Heart left ventricle (tissue), 16 donors: ENCODE measurements at places on chromosomes 4 and X. TPM values are rescaled to one million over a fixed set of nuclear protein-coding genes. Genes with fewer than 3 reads are reported as not detected.

HSD17B11 gene
- 6.6 TPM for total RNA-seq

ZNF330 gene
- total RNA-seq: 57.4 TPM

ATP7A gene
- 5.0 TPM for total RNA-seq

DNA sequence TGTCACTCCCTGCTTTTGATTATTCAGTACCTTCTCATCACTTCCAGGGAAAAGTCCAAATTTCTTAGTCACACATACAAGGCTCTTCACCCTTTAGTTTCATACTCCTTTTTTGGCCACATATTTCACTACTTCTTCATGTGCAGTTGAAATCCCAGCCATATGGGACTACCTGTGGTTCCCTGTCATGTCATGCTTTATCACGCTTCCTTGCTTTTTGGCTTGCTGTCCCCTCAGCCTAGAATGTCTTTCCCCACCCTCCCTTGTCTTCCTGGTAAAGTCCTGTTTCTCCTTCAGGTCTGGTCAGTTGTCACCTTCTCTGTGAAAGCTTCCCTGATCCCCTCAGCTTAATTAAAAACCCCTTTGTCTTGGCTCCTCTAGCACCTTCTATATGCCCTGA, 163.8 kb downstream of the AFF2 start:
- H3K4me3 ChIP-seq: no peak overlapping the region
- H3K4me1 ChIP-seq: no peaks in the 10 kb centered on the region
- H3K27me3 ChIP-seq: no peaks in the 10 kb centered on the region
- H3K27ac ChIP-seq: no peak overlapping the region
- no peaks in the 10 kb centered on the region for H3K36me3 ChIP-seq

DNA sequence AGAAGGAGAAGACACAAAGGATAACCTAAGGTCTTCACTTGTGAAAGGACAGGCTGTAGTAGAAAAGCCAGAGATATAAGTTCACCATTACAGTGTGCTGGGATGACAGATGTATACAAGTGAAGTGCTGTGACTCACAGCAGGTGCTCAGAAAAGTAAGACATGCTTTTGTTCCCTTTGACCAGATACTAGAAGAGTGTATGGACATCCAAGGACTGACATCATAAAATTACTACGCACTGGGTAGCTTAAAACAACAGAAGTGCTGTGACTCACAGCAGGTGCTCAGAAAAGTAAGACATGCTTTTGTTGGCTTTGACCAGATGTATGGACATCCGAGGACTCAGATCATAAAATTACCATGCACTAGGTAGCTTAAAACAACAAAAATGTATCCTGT, 61.6 kb upstream of the BTC start:
- DNase-seq: no peak
- H3K4me1 ChIP-seq: no peaks in the 10 kb centered on the region
- no peaks in the 10 kb centered on the region for H3K36me3 ChIP-seq
- no peak overlapping the region for H3K27ac ChIP-seq

- H3K27ac ChIP-seq: no peak overlapping the region
- no peak for DNase-seq
- no peaks in the 10 kb centered on the region for H3K27me3 ChIP-seq
- no peaks in the 10 kb centered on the region for H3K4me1 ChIP-seq
These were observed 137.6 kb downstream of the PTTG2 start for GRCh38 chr4:38097818-38098217.

DNA sequence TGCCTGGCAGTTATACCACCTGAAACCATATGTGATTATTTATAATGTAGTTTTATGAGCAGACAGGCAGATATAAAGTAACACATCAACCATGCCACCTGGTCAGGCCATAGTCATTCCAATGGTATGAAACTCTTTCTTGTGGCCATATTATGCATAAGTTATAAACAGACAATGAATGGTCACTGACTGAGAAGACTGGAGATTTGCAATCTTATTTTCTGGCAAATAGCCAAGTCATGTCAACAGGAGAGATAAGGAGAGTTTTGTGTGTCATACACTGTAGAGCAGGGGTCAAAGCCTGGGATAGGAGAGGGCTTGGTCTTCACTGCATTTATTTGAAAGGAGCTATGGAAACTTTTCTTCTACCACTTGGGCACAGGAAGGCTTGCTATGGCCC, 29.5 kb downstream of the SORBS2 start:
- no peaks in the 10 kb centered on the region for H3K36me3 ChIP-seq
- no peaks in the 10 kb centered on the region for H3K27me3 ChIP-seq
- H3K4me3 ChIP-seq: no peak overlapping the region
- peaks cover 62% of the 10 kb centered on the region for H3K4me1 ChIP-seq

GRCh38 chrX:16210061-16210460, 42.8 kb downstream of the MAGEB17 start:
- H3K36me3 ChIP-seq: no peaks in the 10 kb centered on the region
- H3K4me1 ChIP-seq: no peaks in the 10 kb centered on the region
- no peak overlapping the region for H3K27ac ChIP-seq

DNA sequence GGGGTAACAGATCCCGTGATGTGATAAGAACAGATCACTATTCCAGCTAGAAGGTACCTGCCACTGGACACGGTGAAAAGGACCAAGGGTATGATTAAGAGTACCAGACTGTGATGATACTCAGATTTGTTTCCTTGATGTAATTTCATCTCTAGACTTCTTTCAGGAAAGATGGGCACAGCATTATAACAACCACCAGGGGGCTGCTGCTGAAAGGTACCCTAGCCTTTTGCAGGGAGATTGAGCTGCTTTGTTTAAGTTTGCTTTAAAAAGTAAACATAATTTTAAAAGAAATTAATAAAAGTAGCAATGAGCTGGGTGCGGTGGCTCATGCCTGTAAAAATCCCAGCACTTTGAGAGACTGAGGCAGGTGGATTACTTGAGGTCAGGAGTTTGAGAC, 145.4 kb downstream of the EMCN start:
- H3K4me3 ChIP-seq: no peak overlapping the region
- no peaks in the 10 kb centered on the region for H3K4me1 ChIP-seq
- no peak for DNase-seq
- no peaks in the 10 kb centered on the region for H3K27me3 ChIP-seq
- no peaks in the 10 kb centered on the region for H3K36me3 ChIP-seq

DNA sequence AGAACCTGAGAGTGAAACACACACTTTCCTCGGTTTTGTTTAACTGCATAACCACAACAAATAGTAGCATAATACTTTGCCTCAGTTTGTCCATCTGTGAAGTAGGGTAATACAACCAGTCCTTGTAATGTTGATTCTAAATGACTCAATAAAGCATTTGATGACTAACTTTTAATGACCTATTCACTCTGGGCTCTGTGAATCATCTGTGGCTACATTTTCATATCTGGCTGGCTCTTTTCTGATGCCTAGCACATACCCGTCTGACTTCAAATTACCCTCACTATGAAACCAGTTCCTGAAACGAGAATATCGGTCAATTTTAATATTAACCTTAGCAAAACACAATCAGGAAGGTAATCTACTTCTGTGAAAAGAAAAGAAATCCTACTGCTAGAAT, 151.0 kb downstream of the SH2D1A start:
- no peaks in the 10 kb centered on the region for H3K27me3 ChIP-seq
- H3K27ac ChIP-seq: no peak overlapping the region
- H3K36me3 ChIP-seq: no peaks in the 10 kb centered on the region
- DNase-seq: no peak

DNA sequence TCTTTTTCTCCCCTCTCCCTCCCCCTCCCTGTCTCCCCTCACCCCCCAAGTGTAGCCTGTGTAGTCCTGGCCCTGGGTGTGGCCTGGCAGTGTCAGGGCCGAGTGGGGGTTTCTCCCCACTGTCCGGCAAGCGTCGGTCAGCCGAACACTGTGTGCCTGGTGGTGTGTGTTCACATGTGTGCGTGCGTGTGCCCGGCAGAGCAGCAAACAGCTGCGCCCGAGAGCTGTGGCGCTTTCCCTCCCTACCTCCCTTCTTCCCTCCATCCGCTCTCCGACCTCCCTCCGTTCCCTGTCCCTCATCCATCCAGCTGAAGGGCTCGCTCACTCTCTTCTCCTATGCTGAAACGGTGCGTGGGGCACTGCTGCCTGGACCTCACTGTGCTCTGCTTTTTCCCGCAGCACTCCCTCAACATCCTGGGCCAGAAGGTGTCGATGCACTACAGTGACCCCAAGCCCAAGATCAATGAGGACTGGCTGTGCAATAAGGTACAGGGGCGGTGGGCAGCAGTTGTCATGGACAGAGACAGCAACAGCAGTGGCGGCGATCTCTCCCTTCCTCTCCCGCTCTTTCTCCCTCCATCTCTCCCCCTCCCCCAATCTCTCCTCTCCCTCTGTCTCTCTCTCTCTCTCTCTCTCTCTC, 17.4 kb upstream of the UBA1 start:
- no peak overlapping the region for H3K4me3 ChIP-seq
- H3K27ac ChIP-seq: no peak overlapping the region
- H3K36me3 ChIP-seq: peaks cover 79% of the 10 kb centered on the region
- no peaks in the 10 kb centered on the region for H3K27me3 ChIP-seq
- no peak for DNase-seq

GRCh38 chrX:69082055-69082752, 83.0 kb downstream of the PJA1 start:
- H3K27me3 ChIP-seq: no peaks in the 10 kb centered on the region
- DNase-seq: no peak
- H3K4me1 ChIP-seq: no peaks in the 10 kb centered on the region
- H3K36me3 ChIP-seq: no peaks in the 10 kb centered on the region

GRCh38 chrX:123797543-123798447, 62.1 kb upstream of the XIAP start:
- no peaks in the 10 kb centered on the region for H3K36me3 ChIP-seq
- H3K27me3 ChIP-seq: no peaks in the 10 kb centered on the region
- H3K27ac ChIP-seq: no peak overlapping the region
- H3K4me3 ChIP-seq: no peak overlapping the region
- no peak for DNase-seq
- no peaks in the 10 kb centered on the region for H3K4me1 ChIP-seq

- H3K36me3 ChIP-seq: no peaks in the 10 kb centered on the region
- H3K27me3 ChIP-seq: no peaks in the 10 kb centered on the region
- H3K27ac ChIP-seq: no peak overlapping the region
- H3K4me3 ChIP-seq: no peak overlapping the region
These were observed 32.8 kb downstream of the ELOVL6 start for GRCh38 chr4:110165382-110166286.

DNA sequence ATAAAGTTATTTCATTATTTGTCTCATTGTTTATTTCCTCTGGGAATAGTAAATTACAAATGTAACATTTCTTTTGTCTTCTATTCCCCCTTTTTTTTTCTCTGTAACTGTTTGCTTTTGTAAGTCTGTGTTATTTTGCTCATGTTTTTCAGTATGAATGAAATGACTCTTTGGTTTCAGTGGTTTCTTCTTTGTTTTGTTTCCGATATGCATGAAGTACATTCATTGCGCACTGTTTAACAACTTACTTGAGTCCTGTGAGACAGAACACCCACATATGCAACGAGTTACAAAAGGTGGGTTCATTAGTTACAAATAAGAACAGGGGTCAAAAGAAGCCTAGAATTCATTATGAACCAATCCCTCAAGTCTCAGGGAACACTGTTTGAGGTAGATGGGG, 175.0 kb upstream of the UGT8 start:
- no peak overlapping the region for H3K27ac ChIP-seq
- H3K4me3 ChIP-seq: no peak overlapping the region
- DNase-seq: no peak
- H3K36me3 ChIP-seq: no peaks in the 10 kb centered on the region
- H3K27me3 ChIP-seq: no peaks in the 10 kb centered on the region

- no peaks in the 10 kb centered on the region for H3K36me3 ChIP-seq
- H3K27me3 ChIP-seq: no peaks in the 10 kb centered on the region
- H3K4me1 ChIP-seq: no peaks in the 10 kb centered on the region
- H3K27ac ChIP-seq: no peak overlapping the region
- DNase-seq: peak; percentile 35
- no peak overlapping the region for H3K4me3 ChIP-seq
These were observed 235.3 kb downstream of the GPAT3 start for GRCh38 chr4:83771113-83771705.

DNA sequence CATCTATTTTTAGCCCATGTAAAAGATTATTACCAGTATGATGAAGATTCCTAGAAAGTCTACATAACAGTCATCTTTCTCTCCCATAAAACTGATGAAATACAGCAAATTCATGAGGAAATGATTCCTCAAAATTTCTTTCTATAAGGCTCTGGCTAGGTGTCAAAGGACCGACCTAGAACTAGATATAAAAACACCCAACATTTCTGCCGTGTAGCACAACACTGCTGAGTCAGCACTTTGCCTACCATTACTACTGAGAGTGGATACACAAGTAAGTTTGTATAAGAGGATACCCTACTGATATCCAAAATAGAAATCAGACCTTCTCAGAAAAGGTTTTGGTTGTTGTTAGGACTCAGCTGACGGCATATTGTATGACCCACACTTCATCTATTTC, 24.7 kb downstream of the TMEM47 start:
- H3K27me3 ChIP-seq: no peaks in the 10 kb centered on the region
- H3K4me1 ChIP-seq: no peaks in the 10 kb centered on the region
- no peaks in the 10 kb centered on the region for H3K36me3 ChIP-seq
- no peak for DNase-seq
- no peak overlapping the region for H3K27ac ChIP-seq

GRCh38 chrX:71432733-71433132, 66.6 kb downstream of the TAF1 start:
- H3K27ac ChIP-seq: no peak overlapping the region
- H3K4me1 ChIP-seq: no peaks in the 10 kb centered on the region
- peaks cover 24% of the 10 kb centered on the region for H3K36me3 ChIP-seq
- peaks cover 8% of the 10 kb centered on the region for H3K27me3 ChIP-seq

DNA sequence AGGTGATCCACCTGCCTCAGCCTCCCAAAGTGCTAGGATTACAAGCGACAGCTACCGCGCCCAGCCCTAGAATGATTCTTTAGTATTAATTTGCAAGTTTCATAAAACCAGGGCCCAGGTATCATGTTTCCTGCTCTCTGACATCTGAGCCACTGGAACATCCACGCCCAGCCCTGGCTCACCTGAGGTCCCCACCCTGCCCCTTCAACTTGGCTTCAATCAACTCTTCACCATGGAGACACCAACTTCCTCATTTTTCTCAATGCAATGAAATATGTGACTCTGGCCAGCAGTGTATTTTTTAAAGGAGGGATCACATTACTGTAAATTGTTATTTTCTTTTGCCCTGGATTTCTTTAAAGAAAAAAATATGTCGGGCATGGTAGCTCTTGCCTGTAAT, 3.9 kb downstream of the PRSS12 start:
- no peak for DNase-seq
- H3K4me1 ChIP-seq: peaks cover 10% of the 10 kb centered on the region
- H3K4me3 ChIP-seq: no peak overlapping the region
- H3K27me3 ChIP-seq: peaks cover 18% of the 10 kb centered on the region
- H3K36me3 ChIP-seq: no peaks in the 10 kb centered on the region

DNA sequence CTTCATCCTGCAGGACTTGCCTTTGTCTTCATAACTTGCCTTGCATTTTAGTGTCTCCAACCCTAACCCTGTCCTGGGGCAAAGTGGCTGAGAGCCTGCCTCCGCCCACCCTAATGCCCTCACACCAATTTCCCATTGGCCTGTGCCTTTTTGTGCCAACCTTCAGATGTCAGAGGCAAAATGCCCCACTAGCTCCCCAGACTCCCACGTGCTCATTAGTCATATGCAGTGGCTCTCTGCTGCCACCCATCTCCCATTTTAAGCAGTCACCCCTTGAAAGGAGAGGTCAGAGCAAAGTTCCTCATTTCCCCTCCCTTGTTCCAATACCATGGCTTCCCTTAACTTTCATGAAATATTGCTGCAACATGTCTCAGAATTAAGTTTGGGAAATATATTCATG, 74.8 kb upstream of the PASD1 start:
- no peaks in the 10 kb centered on the region for H3K27me3 ChIP-seq
- DNase-seq: no peak
- no peaks in the 10 kb centered on the region for H3K4me1 ChIP-seq
- H3K36me3 ChIP-seq: no peaks in the 10 kb centered on the region
- H3K4me3 ChIP-seq: no peak overlapping the region

GRCh38 chr4:78902298-78902697, 36.9 kb downstream of the PAQR3 start:
- no peaks in the 10 kb centered on the region for H3K4me1 ChIP-seq
- no peak overlapping the region for H3K4me3 ChIP-seq
- no peak overlapping the region for H3K27ac ChIP-seq
- no peaks in the 10 kb centered on the region for H3K27me3 ChIP-seq
- DNase-seq: no peak
